ENCODE measurements at places on chromosomes 3 and 15.
A peak's percentile ranks its signal among the peaks of the same experiment; 100 is the strongest.

DNA sequence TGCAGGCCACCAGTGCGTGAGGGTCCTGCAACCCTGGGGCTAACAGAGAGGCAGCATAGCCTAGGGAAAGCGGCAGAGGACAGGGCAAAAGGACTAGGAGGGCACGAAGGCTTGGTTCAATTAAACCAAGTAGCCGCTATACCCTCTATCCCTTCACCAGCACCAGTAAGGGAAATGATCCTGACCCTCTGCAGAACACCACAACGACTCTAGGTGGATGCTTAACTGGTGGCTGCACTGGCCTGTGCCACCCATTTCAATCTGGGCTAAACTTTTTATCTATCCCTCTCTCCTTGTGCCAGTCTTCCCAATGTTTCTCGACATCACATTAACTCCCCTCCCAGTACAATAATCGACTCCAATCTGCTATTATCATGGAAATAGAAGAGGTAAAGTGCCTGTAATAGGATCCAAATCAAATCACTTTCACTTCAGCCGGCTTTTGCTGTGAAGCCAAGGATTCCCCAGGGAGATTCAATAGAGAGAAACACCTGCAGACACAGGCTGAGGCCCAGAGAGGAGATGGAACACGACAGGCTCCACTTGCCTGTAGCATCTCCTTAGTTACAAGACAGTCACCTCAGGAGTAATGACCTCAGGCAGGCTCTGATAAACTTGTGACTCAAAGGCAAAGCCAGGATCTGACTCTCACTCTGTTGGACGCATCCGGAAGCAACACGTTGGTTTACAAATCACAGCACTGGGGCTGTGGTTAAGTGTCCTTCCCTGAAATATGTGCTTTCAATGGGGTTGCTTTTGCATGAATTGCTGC is 791.6 kb upstream of the ARRDC4 start:
- DNase-seq = no peak

DNA sequence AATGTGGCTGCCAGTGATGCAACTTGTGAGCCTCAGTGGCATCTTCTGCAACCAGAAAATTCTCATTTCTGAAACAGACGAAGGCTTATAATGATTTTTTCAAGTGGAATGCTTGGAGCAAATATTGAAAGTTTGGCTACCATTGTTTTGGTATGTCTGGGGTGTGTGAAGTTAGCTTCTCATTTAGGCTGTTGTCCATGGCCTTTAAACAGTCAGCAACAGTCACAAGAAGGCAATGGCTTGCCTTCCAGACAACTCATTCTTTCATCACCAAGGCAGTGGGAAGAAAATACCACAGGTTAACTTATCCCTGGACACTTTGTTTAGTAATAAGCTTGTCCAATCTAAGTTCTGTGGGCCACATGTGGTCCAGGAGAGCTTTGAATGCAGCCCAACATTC is 4.7 kb upstream of the BNC1 start:
- DNase-seq = no peak

DNA sequence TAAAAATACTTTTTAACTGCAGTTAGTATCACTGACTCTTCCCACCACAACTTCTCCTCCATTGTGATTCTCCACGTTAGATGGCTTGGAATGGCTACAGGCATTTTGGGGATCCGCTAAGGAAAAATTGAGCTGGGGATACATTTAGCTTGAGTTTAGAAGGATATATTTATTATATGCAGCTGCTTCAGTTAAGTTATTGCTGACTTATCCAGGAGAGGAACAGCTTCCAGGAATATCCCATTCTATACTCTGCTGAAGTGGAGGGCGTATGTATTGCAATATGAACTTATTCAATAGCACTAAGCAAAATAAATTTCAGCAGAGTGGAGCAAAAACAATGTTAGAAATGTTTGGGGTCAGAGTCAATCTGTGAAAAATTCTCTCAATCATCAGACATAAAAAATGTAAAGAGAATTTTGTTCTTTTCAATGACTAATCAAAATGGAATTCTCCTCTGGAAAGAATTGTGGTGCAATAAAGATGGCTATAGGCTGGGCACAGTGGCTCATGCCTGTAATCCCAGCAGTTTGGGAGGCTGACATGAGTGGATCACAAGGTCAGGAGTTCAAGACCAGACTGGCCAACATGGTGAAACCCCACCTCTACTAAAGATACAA is 84.7 kb downstream of the NCEH1 start:
- no peak for DNase-seq

DNA sequence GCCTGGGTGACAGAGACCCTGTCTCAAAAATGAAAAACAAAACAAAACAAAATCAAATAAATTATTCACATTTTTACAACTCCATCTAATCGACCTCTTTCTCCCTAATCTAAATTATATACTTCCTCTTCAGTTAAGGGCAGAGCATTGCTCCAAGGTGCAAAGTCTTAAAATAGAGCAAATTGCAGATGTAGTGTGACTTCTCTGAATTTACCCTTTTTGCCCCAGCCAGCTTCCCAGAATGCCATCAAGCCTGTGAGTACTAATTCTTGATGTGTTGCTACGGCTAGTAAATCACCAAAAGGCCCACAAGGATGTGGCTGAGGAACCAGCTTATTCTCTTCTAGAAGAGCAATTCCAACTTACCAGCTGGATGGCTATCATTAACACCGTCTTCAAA is 53.4 kb upstream of the PPIB start:
- no peak for DNase-seq

DNA sequence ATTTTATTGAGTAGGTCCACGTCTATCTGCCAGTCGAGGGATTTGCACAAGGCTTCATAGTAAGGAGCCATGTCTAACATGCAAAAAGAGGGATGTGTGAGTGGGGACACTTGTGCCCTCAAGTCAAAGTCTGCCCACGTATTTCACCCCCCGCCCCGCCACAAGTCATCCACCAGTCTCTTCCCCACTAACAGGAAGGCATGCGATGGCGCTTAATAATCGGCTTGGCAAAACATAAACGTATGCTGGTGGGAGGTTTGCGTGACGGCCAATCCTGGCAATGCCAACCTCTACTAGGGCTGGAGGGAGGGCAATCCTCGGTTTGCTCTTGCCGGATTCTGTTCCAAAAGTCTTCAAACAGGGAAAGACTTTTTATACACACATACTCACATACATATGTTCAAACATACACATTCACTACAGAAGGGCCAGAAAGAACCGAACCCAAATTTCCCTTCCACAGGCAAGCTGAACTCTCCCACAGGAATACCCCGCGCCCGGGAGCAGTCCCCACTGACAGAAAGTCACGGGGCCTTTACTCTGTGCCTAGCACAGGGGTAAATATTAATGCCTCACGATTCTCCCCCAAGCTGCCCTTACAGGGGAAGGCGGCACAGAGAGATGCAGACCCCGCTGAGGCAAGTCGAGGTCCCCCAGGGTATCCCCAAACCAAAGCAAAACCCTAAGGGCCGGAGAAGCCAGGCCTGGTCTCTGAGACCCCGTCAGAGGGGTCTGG is 675 bp downstream of the PSMD6 start:
- DNase-seq = no peak

DNA sequence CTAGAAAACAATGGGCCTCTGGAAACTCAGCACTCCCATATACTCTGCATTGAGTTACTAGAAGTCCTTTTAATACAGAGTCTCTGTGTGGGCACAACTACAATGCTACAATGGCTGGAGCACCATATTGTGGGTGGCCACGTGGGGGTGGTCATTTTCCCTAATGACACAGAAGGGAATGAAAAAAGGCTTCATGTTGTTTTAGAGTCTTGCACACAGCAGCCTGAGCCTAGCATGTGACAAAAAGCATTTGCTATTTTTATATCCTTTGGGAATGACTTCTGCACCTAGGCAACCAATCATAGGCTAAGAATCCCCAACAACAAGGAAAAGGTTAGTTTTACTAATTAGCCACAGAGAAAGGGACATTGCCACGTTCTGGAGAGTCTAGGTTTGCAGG is 120.6 kb downstream of the PPM1L start:
- no peak for DNase-seq

- DNase-seq = no peak
Observed at GRCh38 chr3:187321766-187322165, 30.2 kb upstream of the MASP1 start.

DNA sequence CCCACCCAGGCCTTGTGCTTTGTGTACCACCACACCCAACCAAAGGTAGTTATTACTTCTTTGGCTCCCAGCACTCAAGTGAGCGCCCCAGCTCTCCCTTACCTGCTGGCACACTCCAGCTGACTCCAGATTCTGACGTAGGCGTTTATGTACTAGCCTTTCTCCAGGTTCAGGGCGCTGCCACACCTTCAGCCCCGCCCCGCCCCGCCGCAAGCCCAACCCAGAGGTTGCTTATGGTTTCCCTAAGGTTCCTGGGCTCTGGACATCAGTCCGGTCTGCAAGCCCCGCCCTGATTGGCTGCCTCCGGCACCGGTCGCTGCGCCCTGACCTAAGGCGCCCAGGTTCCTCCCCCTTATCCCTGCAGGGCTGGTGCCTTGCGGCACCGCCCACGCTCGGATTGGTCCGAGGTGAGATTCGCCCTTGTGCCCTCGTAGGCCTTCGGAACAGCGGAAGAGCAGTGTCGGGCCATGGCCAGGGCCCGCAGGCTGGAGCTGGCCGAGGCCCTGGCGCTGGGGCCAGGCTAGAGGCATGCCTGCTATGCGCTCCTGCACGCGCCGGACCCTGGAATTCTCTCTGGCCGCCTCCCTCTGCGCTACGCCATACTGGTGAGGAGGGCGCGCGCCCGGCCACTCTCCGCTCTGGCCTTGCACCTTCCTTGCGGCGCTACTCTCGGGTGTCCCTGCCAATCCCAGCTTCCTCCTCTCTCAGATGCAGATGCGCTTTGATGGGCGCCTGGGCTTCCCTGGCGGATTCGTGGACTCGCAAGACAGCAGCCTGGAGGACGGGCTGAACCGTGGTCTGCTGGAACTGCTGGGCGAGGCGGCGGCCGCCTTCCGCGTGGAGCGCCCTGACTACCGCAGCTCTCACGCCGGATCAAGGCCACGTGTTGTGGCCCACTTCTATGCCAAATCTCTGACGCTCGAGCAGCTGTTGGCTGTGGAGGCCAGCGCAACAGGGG is 19.8 kb upstream of the NUDT16 start:
- peak; percentile 86 for DNase-seq

- DNase-seq = no peak
Observed at GRCh38 chr15:99496302-99496629, 69.5 kb upstream of the MEF2A start.

- no peak for DNase-seq
Observed at GRCh38 chr3:83320726-83321125, 1559.3 kb upstream of the GBE1 start.

DNA sequence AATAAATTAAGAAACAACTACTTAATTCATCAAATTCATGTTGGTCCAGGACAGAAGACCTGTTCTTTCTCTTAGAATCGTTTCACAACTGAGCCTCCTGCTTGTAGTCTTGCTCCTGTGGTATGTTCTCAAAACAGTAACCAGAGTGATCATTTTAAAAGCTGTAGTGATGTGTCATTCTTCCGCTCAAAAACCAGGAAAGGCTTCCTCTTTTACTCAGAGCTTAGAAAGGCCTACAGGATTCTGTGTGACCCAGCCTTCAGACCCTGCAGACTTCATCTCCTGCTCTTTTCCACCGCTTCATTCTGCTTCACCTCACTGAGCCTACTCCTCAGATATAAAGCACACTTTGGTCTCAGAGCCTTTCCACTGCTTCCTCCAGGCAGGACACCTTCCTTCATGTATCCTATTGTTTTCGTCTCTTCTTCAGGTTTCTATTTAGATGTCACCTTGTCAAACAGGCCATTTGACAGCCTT is 22.7 kb downstream of the ST6GAL1 start:
- no peak for DNase-seq

GRCh38 chr3:135203026-135203425 is 408.0 kb downstream of the EPHB1 start:
- no peak for DNase-seq

GRCh38 chr15:79432345-79433275 is 474 bp downstream of the MINAR1 start:
- DNase-seq = peak; percentile 47

DNA sequence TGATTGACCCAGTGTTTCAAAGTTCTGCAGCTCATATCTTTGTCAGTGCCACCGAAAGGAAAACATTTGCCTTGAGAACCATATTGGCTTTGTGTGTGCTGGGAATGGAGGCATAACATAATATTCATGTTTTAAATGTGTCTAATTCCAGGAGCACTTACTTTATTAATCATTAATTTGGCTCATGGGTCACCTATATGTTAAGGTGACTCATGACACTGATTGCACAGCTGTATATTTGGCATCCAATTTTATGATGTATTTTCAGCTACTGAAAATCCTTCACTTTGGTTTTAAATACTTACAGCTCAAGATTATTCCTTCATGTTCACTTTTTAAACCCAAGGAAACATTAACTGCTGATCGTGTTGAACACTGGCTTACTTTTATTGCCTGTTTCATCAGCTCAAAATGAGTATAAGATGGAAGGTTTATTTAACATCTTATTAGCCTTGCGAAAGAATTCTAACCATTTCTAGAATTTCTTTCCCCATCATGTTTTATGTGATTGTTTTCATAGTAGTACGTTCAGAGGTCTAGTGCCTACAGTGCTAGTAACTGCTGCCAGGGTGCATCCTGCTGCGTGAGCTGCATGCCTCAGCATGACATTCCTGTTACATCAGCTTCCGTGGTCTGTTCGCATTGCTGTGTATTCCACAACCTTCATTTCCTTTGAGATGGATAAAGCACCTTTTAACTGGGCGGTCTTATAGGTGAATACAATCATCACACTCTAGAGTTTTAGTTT is 63.7 kb downstream of the LRCH3 start:
- DNase-seq = no peak

- no peak for DNase-seq
Observed at GRCh38 chr3:111864821-111865656, 6.0 kb downstream of the PHLDB2 start.

DNA sequence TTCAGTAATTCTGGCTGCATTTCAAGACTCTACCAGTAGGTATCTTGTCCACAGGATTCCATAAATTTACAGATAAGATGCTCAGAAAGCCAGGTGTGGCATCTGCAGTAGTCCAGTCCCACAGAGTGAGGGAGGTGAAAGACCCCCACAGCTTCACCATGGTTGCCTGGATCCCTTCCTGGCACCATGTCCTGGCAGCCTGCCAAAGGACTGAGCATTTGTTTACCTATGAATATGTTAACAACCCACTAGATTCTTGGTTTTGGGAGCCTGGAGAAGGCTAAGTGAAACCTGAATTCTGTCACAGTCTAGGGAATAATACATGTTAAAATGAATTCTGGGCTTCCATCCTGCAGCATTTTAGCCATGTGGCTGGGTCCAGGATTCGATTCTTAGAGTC is 14.9 kb downstream of the CHST2 start:
- DNase-seq = no peak

GRCh38 chr15:45618813-45619212 is 16.0 kb upstream of the SQOR start:
- no peak for DNase-seq

DNA sequence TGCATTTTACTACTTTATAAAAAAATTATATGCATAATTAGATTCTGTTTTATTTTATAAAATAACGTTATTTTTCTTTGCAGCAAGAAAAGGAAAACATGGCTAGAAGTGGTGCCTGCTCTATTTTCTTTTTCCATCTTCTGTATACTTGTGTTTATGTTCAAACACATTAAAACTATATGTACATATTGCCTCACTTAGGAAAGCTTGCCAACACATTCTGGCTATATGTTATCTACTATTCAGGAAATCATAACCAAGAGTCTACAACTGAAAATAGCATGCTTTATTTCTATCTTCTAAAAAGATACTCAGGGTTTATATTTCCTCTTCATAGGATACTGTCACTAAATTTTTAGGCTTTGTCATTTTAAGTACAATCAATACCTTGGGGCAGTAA is 90.2 kb upstream of the KCNMB2 start:
- no peak for DNase-seq

- DNase-seq = no peak
Observed at GRCh38 chr15:32692286-32692685, 25.5 kb upstream of the GREM1 start.

Measured in ecto neural progenitor cell (in vitro differentiated cells).